ENCODE measurements at places on chromosomes 16 and 17. TPM values are rescaled to one million over a fixed set of nuclear protein-coding genes. Genes with fewer than 3 reads are reported as not detected.

SRCIN1 gene
- total RNA-seq: 0.24 TPM

TMEM114 gene
- not detected for total RNA-seq

HS3ST6 gene
- not detected for total RNA-seq

MT1E gene
- 159 TPM for total RNA-seq

ATP2A3 gene
- 1.0 TPM for total RNA-seq

SDR42E1 gene
- not detected for total RNA-seq

Measured in gastrocnemius medialis (tissue), 4 donors.